GF-D8 (cell line): ENCODE measurements at places on chromosomes 13 and 19.

GRCh38 chr19:35712567-35713505 is 5.0 kb upstream of the KMT2B start:
- no peak for DNase-seq

DNA sequence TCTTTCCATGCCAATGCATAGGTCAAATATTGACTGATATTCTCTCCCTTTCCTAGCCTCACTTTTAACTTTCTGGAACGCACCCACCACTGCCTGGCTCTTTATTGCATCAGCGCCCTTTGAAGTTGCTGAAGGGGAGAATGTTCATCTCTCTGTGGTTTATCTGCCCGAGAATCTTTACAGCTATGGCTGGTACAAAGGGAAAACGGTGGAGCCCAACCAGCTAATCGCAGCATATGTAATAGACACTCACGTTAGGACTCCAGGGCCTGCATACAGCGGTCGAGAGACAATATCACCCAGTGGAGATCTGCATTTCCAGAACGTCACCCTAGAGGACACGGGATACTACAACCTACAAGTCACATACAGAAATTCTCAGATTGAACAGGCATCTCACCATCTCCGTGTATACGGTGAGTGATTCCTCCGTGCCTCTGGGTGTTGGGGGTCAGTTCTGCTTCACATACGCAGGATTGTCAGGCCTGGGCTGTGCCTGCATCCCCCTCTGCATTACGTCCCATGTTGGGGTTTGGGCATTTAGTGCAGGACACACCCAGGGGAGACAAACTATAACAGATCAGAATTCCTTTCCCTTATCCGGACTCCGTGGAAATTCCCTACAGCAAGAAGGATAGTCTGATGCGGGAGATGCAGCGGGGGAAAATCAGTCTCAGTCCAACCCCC is 1.3 kb downstream of the CEACAM21 start:
- DNase-seq: no peak

- no peak for DNase-seq
These were observed at the start of gene TMEM190 for GRCh38 chr19:55376241-55376933. Gene TMEM190 (plus strand): TSS chr19:55376826. CDS start chr19:55376854, 28 bp downstream.

DNA sequence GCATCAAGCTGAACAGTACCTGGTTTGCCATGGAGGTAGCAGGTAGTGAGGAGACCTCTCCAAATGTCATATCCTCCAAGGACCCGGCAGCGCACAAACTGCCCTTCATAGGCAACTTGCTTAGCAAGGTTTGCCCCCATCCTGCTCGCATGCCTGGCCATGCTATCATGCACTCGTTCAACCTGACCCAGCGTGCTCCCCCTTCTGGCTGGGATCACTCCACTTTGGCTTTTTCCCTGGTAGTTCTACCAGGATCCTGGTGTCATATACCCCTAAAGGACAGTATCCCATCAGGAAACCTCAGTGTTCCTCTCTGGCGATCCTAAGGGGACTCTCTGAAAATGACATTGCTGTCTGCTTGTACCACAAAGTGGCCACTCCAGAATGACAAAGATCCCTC is 38.6 kb upstream of the ZNF30 start:
- no peak for DNase-seq

- no peak for DNase-seq
These were observed 70.3 kb upstream of the MIR17HG start for GRCh38 chr13:91277013-91277676.

GRCh38 chr19:2716275-2716650 is 4.9 kb downstream of the DIRAS1 start:
- DNase-seq: no peak

DNA sequence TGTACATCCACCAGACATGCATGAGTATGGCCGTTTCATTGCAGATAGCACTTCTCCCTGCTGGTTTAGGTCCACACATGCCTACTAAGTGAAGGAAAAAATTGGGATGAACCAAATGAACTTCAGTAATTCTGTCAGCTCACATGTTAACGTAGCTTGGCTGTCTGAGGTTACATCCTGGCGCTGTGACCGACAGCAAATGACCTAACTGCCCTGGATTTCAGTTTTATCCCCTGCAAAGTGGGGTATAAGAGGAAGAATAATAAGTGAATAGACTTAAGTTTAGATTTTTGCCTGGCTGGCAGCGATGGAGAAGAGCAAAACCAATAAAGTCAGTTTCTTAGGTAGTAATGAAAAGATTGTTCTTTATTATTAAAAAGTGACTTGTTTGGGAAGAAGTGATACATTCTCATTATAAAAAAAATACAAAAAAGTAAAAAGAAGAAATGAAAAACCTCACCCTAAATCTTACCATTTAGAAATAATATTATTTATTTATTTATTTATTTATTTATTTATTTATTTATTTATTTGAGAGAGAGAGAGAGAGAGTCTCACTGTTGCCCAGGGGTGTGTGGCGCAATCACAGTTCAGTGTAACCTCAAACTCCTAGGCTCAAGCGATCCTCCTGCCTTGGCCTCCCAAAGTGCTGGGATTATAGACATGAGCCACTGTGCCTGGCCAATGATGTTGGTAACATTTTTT is 4.2 kb upstream of the RNF113B start:
- DNase-seq: no peak

- DNase-seq: no peak
These were observed 17.7 kb downstream of the ZNF763 start for GRCh38 chr19:11982526-11982925.

- no peak for DNase-seq
These were observed 41.4 kb downstream of the MPHOSPH8 start for GRCh38 chr13:19674898-19675297.

DNA sequence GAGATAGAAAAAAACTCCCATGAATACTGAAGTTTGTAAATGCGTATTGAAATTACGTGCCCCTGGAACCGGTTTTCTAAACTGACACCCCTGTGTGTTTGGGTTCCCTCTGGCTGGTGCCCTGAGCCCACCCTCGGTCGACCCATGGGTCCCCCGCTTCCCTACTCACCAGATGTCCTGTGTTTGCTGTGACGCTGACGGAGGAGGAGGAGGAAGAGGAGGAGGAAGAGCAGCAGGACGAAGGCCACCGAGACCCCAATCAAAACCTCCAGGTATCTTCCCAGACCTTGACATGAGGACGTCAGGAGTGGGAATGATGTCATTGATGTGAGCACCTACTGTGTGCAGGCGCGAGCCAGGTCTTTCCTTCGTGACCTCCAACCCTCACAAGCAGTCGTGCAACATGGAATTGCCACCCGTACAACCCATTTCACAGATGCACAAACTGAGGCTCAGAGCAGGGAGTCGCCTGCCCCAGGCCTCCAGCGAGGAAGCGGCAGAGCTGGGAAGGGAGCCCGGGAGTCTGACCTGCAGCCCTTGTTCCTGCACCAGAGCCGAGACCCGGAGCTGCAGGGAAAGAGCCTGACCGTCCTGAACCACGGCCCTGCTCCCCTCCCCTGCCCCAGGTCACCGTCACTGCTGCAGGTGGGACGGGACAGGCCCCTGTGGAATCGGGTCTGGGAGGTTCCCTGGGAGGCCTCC is 3.7 kb downstream of the LILRB3 start:
- DNase-seq: no peak

DNA sequence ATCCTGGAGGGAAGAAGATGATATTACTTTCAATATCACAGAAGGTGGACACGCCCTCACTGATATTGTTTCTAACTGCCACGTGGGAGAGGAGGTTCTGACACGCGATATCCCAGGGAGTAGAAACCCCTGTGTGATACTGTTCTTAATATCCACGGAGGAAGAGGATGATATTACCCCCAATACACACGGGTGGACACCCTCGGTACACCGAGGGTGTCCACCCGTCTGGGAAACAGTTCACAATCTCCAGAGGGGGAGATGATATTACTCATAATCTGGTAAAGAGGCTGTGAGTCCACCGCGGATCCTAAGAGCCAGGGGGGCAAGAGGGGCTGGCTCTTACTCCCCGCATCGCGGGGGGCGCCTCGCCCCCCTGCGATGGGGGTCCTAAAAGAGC is 29.7 kb upstream of the RGCC start:
- DNase-seq: no peak

DNA sequence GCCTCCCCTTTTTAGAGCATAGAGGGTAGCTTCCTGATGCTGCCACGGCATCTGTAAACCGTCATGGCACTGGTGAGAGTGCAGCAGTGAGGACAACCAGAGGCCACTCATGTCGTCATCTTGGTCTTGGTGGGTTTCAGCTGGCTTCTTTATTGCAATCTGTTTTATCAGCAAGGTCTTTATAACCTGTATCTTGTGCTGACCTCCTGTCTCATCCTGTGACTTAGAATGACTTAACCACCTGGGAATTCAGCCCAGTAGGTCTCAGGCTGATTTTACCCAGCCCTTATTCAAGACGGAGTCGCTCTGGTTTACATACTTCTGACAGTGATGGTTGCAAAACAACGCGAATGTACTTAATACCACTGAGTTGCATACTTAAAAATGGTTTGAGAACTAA is 14.4 kb upstream of the FBN3 start:
- no peak for DNase-seq

- no peak for DNase-seq
These were observed 46.7 kb downstream of the OR10H4 start for GRCh38 chr19:15995536-15995935.

DNA sequence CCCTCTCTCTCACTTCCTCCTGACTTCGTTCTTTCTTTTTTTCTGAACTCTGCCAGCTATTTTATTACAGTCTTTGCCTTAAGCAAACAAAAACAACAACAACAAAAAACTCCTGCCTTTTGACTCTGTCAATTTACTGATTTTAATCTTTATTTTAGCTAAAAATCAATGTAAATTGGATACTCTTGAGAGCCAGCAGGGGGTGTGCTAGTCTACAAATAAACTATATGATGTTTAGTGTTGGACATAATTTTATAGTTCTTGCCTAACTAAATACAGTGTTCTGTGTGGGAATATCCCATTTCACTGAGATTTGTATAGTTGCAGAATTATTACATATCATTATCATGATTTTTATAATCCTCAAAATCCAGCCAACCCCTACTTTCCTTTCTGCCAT is 1199.9 kb upstream of the SPRY2 start:
- DNase-seq: no peak

DNA sequence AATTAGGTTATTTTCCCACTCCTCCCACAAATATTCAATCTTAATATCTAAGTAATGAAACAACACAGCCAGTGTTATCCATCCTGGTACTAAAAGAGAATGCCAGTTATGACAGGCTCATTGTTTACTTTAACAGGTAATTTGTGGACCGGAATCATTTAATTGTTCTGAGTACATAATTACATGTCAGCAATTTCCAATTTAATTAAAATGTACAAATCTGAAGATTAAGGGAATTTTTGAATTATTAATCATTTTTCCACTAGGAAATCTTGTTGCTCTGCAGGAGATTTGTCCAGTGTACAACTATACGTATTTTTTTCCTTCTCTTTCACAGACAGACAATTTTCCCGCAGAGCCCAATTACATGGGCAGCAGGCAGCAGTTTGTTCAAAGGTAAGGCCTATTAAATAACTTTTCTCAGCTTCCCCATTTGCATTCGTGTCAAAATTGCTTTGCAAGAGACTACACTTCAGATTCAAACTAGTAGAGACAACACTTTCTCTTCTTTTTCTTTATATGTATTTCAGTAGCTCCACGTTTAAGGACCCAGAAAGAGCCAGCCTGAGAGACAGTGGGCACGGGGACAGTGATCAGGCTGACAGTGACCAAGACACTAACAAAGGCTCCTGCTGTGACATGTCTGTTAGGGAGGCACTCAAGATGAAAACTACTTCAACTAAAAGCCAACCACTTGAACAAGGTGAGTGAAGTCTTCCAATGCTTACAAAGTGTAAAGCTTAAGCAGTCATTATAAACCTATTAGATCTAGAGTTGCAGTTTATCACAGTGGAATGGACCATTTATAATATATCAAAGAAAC is 34.8 kb downstream of the PCDH17 start:
- no peak for DNase-seq

GRCh38 chr13:39900106-39900750 is 244.8 kb downstream of the COG6 start:
- no peak for DNase-seq

GRCh38 chr13:84630476-84630875 is 748.2 kb upstream of the SLITRK1 start:
- DNase-seq: no peak

- DNase-seq: no peak
These were observed 98.9 kb downstream of the ESD start for GRCh38 chr13:46698014-46698413.

DNA sequence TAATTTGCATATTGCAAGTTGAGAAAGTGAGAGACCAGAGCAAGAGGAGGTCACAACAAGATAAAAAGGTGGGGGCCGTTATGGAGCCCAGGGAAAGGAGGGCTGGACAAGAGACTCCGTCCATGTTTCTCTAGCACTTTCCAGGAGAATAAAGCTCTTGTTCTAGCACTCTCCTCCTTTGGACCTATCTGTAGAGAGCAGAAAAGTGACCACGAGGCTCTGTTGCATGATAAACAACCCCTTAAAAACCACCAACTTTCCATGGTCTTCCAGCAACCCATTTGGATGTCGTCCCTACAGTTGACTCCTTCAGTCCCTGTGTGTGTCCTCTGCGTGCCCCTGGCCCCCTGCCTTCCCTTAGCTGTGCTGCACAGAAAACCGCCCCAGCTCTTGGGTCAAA is 4.1 kb upstream of the ARL11 start:
- no peak for DNase-seq

GRCh38 chr13:37397535-37397934 is 201.0 kb downstream of the POSTN start:
- DNase-seq: no peak

GRCh38 chr19:6406401-6406800 is 13.4 kb upstream of the GTF2F1 start:
- DNase-seq: no peak

DNA sequence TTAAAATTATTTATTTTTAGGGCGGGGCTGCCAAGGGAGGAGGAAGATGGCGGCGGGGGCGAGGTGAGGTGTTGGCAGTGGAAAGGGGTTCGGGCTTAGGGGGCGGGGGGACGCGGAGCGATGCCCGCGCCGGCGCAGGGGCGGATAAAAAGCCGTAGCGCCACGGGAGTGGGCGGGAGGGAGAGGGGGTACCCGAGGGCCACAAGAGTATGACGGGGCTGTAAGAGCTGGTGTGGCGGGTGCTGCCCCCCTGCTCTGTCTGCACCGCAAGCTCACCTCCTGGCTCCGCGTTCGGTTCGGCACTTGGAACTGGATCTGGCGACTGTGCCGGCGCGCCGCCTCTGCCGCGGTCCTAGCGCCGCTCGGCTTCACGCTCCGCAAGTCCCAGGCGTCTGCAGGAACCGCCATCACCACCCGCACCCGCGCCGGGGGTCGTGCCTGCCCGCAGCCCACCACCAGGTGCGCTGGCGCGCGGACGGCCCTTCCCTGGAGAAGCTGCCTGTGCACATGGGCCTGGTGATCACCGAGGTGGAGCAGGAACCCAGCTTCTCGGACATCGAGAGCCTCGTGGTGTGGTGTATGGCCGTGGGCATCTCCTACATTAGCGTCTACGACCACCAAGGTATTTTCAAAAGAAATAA is 265.2 kb upstream of the SGCG start:
- DNase-seq: no peak

GRCh38 chr13:32272021-32272683 is 43.0 kb downstream of the ZAR1L start:
- no peak for DNase-seq
